Pancreas (tissue), 10 donors: ENCODE measurements at places on chromosomes 16 and 17.

DNA sequence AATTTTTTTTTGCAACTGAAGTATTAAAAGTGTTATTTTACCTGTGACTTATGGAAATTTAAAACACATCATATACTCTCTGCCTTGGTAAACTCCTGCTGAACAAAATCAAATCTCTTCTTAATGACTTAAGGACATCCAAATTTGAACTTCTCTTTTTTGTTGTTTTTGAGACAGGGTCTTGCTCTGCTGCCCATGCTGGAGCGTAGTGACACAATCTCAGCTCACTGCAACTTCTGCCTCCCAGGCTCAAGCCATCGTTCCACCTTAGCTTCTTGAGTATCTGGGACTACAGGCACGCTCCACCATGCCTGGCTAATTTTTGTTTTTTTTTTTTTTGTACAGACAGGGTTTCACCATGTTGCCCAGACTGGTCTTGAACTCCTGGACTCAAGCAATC lies 56.1 kb downstream of the SKAP1 start:
- no peaks in the 10 kb centered on the region for H3K4me1 ChIP-seq
- H3K36me3 ChIP-seq, result no peaks in the 10 kb centered on the region

DNA sequence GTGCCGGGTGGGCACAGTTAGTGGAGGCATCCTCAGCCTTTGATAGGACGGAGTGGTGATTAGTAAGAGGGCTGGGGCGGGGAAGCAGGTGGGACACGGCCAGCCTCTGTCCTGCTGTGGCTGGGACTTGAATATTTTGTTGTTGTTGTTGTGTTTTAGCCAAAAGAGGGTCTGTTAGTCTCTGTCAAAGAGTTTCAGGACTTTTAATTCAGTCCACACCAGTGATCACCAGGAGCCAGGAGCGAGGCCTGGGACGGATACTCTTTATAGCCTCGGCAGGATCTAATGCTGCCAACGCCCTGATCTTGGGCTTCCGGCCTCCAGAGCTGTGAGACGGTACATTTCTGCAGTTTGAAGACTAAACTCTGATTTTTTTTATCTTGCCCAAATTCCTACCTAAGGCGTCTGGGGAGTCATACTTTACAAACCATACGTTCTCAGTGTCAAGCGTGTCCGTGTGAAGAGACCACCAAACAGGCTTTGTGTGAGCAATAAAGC lies 2.9 kb upstream of the RNF213 start:
- no peaks in the 10 kb centered on the region for H3K27me3 ChIP-seq
- no peaks in the 10 kb centered on the region for H3K36me3 ChIP-seq
- H3K4me1 ChIP-seq, result no peaks in the 10 kb centered on the region
- H3K27ac ChIP-seq, result no peak overlapping the region

GRCh38 chr17:66547151-66547865 lies 244.9 kb downstream of the PRKCA start:
- DNase-seq, result no peak
- no peaks in the 10 kb centered on the region for H3K27me3 ChIP-seq
- H3K4me3 ChIP-seq, result no peak overlapping the region
- H3K4me1 ChIP-seq, result no peaks in the 10 kb centered on the region
- H3K36me3 ChIP-seq, result no peaks in the 10 kb centered on the region

DNA sequence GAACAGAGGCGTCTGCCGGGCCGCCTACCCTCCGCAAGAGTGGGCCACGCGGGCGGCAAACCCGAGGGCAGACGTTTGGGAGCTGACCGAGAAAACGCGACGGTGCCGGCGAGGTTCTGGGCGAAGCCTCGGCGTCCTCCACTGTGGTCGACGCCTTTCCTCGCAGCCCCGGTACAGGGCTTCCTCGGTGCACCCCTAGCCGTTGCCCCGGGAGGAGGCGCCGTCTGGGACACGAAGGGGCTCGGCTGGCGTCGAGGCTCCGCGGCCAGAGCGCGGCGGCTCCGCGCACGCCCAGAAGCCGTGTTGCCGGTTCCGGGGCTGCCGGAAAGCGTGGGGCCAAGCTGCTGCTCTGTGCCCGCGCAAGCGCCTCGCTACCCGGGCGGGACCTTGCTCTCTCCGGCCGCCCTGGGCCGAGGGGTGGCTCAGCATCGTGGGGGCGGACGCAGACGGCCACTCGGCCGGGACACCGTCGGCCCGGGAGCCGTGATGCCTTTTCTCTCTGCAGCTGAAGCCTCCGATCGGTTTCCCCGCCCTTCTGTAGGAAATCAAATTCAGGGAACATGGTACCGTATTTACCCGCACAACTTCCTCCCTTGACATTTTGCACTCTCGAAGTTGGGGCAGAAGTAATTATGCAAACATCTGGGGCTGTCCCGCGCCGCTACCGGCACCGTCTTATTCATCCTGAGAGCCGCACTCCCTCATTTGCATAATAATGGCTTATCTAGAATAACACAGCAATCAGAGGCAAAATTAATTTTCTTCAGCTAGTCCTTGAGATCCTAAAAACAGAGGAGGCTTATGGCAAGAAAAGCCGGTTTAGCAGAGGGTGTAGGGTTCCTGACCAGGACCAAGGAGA lies 7.3 kb upstream of the CBX8 start:
- peak overlapping the region; percentile 15 for H3K4me3 ChIP-seq
- H3K27me3 ChIP-seq, result peaks cover 20% of the 10 kb centered on the region
- no peaks in the 10 kb centered on the region for H3K36me3 ChIP-seq
- peaks cover 12% of the 10 kb centered on the region for H3K4me1 ChIP-seq

DNA sequence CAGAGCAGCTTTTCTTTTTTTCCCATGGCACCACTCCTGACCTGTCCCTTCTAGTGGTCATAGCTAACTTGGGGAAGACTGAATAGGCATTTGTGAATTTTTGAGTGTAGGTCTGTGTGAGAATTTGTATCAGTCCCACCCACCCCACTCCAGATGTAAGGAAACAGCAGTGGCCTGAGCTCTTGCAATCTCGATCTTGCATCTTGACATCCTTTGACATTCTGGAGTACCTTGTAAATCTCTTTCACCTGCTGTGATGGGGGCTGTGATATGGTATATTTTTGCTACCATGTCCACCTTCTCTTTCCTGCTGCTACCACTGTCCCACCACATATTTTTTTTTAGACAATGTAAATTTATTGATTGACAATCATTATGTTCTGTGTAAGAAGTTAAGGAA lies 289.3 kb downstream of the MAP2K6 start:
- no peaks in the 10 kb centered on the region for H3K36me3 ChIP-seq
- no peaks in the 10 kb centered on the region for H3K27me3 ChIP-seq
- H3K27ac ChIP-seq, result no peak overlapping the region
- H3K4me1 ChIP-seq, result no peaks in the 10 kb centered on the region
- no peak overlapping the region for H3K4me3 ChIP-seq
